ENCODE measurements at places on chromosomes 4 and X. TPM values are rescaled to one million over a fixed set of nuclear protein-coding genes. Genes with fewer than 3 reads are reported as not detected.

- DNase-seq: no peak
Measured at GRCh38 chrX:39605866-39606265, 491.9 kb downstream of the BCOR start.

- no peak for DNase-seq
Measured at GRCh38 chr4:143372093-143372915, 35.6 kb downstream of the GAB1 start.

- DNase-seq: no peak
Measured at GRCh38 chrX:21798677-21799219, 40.7 kb upstream of the MBTPS2 start.

- DNase-seq: no peak
Measured at GRCh38 chr4:76550966-76551780, 116.1 kb downstream of the SHROOM3 start.

DNA sequence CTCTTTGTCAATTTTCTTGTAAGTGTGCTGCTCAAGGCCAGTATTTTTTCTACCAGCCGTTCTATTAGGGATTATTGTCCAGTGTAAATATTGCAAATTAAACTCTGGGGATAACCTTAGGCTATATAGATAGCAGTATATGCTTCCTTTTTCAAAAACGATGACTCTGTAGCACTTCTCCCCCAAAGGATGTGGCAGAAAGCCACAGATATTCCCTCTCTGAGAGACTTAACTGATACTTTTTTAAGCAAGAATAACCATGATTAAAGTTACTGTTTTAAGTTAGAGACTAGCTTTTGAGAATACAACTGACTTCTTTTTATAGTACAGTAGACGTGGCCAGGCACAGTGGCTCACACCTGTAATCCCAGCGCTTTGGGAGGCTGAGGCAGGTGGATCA is 130.0 kb downstream of the FHIP1A start:
- DNase-seq: no peak

- DNase-seq: no peak
Measured at GRCh38 chr4:173802662-173803022, 272.6 kb upstream of the HAND2 start.

DNA sequence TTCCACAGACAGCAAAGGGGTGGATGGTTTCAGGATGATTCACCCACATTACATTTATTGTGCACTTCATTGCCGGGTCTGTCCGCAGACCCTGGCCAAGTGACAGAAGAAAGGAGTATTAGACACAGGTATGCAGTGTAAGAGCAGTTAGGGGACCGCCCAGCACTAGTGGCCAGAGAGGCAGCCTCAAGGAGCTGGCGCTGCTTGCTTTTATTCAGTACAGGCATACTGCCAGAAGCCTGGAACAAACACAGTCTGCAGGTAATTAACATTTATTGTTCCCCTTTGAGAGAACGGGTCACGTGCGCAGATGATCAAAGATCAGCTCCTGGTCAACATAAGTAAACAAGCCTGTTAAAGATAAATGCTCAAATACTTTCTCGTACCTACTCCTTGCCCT is 1639.0 kb upstream of the IGFBP7 start:
- no peak for DNase-seq

- no peak for DNase-seq
Measured at GRCh38 chr4:158664806-158665205, 6.9 kb downstream of the C4orf46 start.

DNA sequence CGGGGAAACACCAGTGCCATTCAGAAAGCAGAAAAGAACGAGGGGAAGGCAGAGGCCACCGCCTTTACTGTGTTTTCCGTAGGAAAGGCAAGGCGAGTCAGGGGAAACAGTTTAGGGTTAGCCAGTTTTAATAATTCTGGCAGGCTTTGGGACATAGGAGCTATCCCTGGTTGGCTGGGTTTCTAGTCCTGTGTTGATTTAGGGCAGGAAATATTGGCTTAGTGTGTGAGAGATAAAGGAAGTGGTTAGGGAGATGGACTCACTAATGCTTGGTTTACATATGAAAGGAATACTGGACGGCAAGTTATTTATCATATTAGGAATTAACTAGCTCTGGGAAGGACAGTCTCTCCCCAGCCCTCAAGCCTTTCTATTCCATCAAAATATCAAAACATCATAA is 53.1 kb downstream of the SYNPO2 start:
- no peak for DNase-seq

GRCh38 chr4:4217113-4217512 is 9.6 kb downstream of the OTOP1 start:
- no peak for DNase-seq

GRCh38 chrX:13223868-13224567 is 95.8 kb downstream of the ATXN3L start:
- DNase-seq: no peak

GRCh38 chr4:86441175-86441936 is 81.5 kb upstream of the MAPK10 start:
- no peak for DNase-seq

DNA sequence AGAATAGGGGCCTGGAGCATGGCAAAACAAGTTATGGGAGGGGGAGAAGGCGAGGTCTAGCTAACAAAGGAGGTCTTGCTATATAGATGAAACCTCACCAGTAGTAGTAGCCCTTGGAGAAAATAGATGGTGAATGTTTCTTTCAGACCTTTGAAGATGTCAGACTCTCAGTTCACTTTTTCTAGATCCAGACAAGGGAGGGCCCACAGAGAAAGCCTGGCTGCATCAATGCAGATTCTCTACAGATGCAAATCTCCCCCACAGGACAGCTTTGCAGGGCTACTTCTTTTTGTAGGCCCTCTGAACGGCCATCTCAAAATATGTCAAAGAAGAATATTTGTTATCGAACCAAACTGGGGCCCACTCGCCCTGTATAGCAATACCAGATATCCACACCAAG is 159.7 kb downstream of the ANK2 start:
- no peak for DNase-seq

- DNase-seq: no peak
Measured at GRCh38 chr4:153024466-153024865, 88.3 kb downstream of the FHDC1 start.

GRCh38 chr4:7831330-7831729 is 108.3 kb downstream of the AFAP1 start:
- DNase-seq: no peak

DNA sequence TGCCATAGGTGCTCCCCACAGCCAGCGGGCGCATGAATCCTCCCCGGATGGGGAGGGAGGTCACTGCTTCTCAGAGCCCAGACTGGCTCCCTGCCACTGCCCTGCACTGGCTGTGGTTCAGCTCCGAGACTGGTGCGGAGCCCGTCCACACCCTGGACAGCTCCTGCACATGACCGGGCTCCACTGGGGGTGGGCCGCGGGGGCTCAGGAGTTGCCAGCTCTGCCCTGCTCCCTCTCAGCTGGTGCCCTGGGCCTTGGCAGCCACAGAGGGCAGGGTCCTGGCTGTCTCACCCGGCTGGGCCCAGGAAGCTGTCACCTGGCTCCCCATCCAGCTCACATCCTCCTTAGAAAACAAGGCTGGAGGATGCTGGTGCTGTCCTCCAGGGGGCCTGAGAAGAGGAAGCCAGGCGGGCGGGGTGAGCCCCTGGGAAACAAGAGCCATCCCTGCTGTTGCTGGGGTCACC is 64.9 kb upstream of the ADRA2C start:
- DNase-seq: no peak

GRCh38 chr4:109321232-109321631 is 18.8 kb upstream of the COL25A1 start:
- DNase-seq: no peak

The SPANXA1 gene
- total RNA-seq: not detected

The CDS1 gene
- total RNA-seq: 2.0 TPM

The USP17L27 gene
- not detected for total RNA-seq

The PABPC5 gene
- 1.5 TPM for total RNA-seq

The WNK3 gene
- 12.5 TPM for total RNA-seq

The FAM50A gene
- 77.0 TPM for total RNA-seq

The EFHC2 gene
- 0.41 TPM for total RNA-seq

The SOD3 gene
- 1.6 TPM for total RNA-seq

The FAM133A gene
- 0.31 TPM for total RNA-seq

The TKTL2 gene
- total RNA-seq: not detected
